Fibroblast of villous mesenchyme (primary cell): ENCODE measurements at places on chromosomes 1 and 21. TPM values are rescaled to one million over a fixed set of nuclear protein-coding genes. Genes with fewer than 3 reads are reported as not detected.
A peak's percentile ranks its signal among the peaks of the same experiment; 100 is the strongest.

- DNase-seq: peak; percentile 77
Measured at GRCh38 chr1:170168265-170168664, 22.5 kb downstream of the NTMT2 start.

DNA sequence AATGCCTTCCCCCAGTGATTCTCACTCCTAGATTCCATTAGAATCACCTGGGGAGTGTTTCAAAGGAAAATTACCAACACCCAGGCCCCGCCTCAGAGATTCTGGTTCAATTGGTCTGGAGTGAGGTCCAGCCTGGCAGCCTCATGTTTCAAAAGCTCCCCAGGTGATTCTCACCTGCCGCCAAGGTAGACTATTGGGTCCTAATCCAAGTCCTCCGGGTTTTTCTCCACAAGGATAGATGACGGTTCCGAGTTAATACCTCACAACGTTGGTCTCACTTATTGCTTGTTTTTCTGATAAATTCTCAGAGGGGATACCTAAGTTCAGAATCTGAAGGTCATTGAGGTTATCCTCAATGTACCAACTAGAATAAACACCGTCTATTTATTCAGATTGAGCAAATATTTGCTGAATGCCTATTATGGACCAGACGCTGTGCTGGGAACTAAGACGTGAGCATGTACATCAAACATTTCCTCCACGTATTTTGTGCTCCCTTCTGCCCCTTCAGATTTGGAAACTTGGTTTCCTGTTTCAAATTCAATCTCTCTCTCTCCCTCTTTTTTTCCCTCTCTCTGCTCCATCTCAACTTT, 97.5 kb downstream of the SEC16B start:
- no peak for DNase-seq

DNA sequence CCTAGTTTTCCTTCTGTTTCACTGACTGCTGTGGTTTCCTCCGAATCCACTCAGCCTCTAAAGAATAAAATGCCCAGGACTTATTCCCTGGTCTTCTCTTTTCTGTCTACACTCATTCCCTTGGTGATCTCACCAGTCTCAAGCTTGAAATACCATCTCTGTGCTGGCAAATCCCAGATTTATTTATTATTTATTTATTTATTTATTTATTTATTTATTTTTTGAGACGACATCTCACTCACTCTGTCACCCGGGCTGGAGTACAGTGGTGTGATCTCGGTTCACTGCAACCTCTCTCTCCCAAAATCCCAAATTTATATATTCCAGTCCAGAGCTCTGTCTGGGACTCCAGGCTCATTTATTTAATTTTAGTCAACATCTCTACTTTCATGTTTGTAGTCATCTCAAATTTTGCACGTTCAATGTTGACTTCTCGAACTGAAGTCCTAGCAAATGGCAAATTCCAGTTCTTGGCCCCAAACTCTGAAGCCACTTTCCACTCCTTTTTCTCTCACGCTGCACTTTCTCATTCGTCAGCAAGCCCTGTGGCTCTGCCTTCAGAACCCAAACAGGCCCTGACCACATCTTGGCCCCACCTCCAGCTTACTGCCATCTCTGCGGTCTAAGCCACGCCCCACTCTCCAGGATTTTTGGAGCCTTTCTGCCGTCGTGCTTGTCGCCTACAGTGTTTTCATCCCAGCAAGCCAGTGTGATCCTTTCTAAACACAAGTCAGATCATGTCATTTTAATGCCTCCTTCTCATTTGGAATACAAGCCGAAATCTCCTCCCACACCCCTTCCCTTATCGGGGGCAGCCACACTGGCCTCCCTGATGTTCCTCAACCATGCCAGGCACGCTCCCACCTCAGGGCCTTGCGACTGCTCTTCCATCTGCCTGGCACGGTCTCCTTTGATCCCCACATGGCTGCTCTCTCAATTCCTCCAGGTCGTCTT, 14.2 kb upstream of the TENT5B start:
- peak; percentile 92 for DNase-seq

The FCER1G gene
- total RNA-seq: 0.43 TPM in 1 of 2 replicates, not detected in the other

The CCDC28B gene
- 22.5 and 30.3 TPM in 2 replicates for total RNA-seq

GRCh38 chr1:94245747-94246438, 8.5 kb upstream of the ARHGAP29 start:
- DNase-seq: no peak

The GSTM5 gene
- 5.8 and 9.1 TPM in 2 replicates for total RNA-seq

The RIPPLY3 gene
- under 0.01 TPM in 1 of 2 replicates, not detected in the other for total RNA-seq

DNA sequence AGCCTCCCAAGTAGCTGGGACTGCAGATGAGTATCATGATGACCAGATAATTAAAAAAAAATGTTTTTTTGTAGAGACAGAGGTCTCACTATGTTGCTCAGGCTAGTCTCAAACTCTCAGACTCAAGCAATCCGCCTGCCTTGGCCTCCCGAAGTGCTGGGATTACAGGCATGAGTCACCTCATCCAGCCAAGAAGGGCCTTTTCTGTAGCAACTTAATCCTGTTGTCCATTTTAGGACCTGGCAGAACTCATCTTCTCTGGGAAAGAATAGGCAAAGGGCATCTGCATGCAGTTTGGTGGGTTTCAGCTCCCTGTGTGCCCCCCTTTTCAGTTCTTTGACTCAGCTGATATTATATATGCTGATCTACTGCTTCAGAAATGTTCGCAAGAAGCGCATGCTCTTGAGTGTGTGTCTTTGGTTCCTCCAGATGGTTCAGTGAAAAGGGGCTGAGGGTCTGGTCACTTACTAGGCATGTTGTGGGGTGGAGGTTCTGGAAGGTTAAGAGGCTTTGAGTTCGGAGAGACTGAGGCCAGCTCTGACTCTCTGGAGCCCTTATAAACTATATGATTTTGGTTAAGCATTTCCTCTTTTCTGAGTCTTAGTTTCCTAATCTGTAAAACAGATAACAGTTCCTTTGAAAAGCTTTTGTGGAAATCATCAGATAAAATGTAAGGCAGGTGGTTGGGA, 19.4 kb upstream of the SRSF4 start:
- peak; percentile 51 for DNase-seq

- peak; percentile 64 for DNase-seq
Measured at GRCh38 chr1:40986956-40987355, 7.5 kb downstream of the CTPS1 start.

The PROK1 gene
- total RNA-seq: not detected in 2 replicates

DNA sequence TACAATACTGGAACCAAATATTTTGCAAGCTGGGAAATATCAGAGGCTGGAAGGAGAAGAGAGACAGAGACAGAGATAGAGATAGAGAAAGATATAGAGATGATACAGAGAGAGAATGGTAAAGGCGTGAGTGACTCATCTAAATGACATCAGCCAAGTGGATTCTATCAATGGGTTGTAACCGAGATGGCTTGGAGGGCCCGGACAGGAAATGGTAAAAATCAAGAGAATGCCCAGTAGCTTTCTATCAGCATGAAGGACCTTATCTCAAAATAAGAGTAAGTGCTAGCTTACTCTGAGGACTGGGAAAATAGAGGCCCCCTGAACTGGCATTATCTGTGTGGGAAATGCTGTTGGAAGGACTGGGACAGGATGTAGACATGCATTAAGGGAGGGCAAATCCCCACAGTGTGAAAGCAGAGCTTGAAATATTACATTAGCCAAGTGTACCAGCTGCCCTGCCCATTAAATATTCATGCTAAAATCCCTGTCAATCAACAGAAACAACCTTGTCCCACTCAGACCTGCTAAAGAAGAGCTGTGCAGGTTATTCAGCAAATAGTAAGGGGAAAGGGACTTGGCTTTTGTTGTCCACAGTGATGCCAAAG, 76.6 kb upstream of the ZNF644 start:
- DNase-seq: no peak

- DNase-seq: peak; percentile 87
Measured at GRCh38 chr1:25743164-25744139, 56.5 kb upstream of the SELENON start.

DNA sequence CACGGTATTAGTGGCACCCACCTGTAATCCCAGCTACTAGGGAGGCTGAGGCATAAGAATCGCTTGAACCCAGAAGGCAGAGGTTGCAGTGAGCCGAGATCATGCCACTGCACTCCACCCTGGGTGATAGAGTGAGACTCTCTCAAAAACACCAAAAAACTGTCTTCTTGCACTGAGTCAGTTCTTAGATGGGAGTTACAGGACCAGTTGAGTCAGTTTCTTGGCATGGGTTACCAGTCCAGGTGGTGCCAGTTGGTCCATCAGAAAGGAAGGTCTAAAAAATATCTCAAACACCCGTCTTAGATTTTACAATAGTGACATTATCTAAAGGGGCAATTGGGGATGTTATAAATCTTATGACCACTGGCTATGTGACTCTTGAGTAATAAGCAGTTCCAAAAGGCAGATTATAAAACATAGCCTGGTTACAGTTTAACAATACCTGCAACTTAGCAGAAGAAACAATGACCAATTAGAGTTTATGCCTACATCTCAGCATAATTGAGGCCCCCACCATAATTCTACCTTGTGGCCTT, 206.9 kb upstream of the FGGY start:
- DNase-seq: no peak

DNA sequence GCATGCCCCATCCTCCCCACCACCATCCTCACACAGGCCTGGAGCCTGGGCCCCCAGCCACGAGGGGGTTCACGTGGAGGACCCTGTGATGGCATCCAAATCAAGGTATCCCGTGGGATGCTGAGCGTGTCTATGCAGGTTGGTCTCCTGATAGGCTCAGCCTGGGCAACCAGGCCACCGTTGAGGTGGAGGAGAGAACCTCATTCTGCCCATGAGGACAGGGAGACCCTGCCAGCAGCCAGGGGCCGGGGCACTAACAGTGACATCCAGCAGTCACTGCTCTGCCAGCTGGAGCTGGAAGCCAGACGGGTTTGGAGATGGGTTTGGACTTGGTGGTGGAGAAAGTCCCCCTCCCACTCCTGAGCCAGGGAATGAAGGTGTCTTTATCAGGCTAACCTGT, 582.8 kb downstream of the MATN1 start:
- no peak for DNase-seq

DNA sequence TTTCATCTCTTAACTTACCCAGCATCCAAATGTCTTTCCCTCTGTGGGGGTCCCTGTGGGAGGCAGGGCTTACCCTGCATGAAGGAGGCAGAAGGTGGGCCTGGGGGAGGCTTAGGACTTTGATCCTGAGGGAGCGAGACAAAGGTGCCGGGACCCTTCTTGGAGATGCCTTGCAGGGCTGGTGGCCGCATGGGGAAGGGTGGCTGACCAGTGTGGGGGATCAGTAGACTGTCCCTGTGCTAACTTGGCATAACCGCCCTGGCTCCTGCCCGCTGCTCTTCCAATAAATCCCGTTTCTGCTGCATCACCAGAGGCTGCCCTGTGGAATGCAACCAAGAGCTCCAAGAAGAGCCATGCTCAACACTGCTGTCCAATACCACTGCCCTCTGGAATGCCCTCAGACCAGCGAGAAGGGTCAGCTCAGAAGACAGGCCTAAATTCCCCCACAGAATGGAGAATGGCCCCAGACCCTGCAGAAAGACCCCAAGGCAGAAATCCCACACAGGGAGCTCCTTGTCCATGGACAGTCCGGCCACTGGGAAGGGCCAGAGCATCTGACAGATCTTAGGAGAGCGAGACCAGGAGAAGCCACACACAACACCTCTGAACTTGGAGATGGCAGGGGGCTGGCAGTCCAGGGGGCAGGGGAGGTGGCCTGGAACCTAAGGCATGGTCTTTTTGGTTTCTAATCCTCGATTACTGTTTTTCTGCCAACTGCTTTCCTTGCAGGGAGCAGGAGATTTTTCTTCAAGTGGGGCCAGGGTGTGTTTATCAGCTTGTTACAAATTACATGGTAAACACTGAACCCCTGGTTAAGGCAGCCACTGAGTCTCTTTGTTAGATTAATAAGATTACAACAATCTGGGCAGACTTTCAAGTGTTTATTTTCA, 46.7 kb upstream of the DMRTB1 start:
- no peak for DNase-seq

DNA sequence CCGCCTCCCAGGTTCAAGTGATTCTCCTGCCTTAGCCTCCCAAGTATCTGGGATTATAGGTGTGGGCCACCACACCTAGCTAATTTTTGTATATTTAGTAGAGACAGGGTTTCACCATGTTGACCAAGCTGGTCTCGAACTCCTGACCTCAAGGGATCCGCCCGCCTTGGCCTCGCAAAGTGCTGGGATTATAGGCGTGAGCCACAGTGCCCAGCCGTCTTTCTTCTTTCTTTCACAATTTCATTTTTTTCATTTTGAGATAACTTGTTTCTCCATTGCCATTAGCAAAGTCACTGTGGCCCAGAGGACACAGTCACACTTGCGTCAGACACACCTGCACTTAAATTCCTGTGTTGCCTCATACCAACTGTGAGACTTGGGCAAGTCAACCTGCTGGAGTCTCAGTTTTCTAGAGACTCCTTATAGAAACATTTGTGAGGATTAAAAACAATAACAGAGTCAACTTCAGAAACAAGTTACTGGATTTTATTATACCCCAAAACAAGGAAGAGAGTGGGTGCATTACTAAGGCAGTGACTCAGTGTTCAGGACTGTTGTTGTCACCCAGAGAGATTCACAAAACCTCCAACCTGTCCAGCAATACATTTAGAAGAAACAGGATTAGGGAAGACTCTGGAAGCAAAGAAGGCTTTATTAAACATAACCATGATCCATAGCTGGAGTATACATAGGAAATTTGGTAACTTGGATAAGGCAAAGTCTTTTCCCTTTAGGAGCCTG, 2.6 kb downstream of the TEDDM1 start:
- no peak for DNase-seq

GRCh38 chr1:208234721-208235120, 9.5 kb downstream of the PLXNA2 start:
- DNase-seq: no peak

The TMEM61 gene
- not detected in 2 replicates for total RNA-seq

- DNase-seq: peak; percentile 71
Measured at GRCh38 chr1:25520446-25521061, 22.9 kb upstream of the LDLRAP1 start.
